ENCODE measurements at places on chromosomes 6 and 20.
A peak's percentile ranks its signal among the peaks of the same experiment; 100 is the strongest.

GRCh38 chr6:1031720-1032119 is 280.2 kb upstream of the FOXQ1 start:
- DNase-seq = no peak

GRCh38 chr6:163249651-163250101 is 164.8 kb upstream of the QKI start:
- DNase-seq = no peak

DNA sequence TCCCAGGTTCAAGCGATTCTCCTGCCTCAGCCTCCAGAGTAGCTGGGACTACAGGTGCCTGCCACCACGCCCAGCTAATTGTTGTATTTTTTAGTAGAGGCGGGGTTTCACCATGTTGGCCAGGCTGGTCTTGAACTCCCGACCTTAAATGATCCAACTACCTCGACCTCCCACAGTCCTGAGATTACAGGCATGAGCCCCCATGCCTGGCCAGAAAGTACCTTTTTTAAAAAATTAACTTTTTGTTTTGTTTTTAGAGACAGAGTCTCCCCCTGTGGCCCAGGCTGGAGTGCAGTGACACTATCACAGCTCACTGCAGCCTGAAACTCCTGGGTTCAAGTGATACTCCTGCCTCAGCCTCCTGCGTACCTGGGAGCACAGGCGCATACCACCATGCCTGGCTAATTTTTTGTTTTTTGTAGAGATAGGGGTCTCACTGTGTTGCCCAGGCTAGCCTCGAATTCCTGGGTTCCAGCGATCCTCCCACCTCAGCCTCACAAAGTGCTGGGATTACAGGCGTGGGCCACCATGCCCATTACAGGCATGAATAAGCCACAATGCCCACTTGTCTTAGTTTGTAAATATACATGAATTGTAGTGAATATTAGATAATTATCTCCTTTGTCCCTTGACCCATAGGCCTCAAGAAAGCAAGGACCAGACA is 17.4 kb upstream of the EEF1A1 start:
- DNase-seq = no peak

DNA sequence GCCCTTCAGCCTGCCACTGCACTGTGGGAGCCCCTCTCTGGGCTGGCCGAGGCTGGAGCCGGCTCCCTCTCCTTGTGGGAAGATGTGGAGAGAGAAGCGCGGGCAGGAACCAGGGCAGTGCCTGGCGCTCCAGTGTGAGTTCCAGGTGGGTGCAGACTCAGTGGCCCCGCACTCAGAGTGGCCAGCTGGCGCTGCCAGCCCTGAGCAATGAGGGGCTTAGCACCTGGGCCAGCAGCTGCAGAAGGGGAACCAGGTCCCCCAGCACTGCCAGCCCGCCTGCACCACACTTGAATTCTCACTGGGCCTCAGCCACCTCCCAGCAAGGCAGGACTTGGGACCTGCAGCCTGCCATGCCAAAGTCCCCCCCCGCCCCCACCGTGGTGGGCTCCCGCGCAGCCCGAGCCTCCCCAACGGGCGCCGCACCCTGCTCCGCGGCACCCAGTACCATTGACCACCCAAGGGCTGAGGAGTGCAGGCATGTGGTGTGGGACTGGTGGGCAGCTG is 205.9 kb downstream of the CLVS2 start:
- no peak for DNase-seq

GRCh38 chr20:52382933-52383332 is 191.4 kb upstream of the ZFP64 start:
- no peak for DNase-seq

DNA sequence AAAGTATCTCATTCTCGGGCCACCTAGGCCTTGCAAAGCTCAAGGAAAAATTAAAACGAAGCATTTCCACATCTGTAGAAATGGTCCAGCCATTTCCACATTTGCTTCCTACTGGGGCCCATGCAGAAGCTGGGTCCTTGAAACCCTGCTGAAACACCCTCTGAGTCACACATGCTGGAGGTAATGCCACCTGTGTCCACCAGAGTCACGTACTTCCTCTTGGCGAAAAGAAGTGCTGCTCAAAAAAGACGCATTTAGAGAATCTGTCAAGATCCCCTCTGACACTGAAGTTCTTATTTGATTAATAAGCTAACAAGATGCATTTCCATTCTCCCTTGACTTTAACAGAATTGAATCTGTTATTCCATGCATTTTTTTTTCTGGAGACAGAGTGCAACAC is 423.2 kb downstream of the PREX1 start:
- DNase-seq = no peak

GRCh38 chr20:37395410-37395797 is 49.5 kb downstream of the SRC start:
- DNase-seq = no peak

- DNase-seq = no peak
Measured at GRCh38 chr6:11467364-11467763, 70.2 kb upstream of the TMEM170B start.

- no peak for DNase-seq
Measured at GRCh38 chr6:137133122-137133521, 40.3 kb downstream of the IL22RA2 start.

- DNase-seq = no peak
Measured at GRCh38 chr6:91824331-91824730, 1237.5 kb upstream of the MAP3K7 start.

- DNase-seq = no peak
Measured at GRCh38 chr6:66186756-66187155, 479.7 kb upstream of the EYS start.

DNA sequence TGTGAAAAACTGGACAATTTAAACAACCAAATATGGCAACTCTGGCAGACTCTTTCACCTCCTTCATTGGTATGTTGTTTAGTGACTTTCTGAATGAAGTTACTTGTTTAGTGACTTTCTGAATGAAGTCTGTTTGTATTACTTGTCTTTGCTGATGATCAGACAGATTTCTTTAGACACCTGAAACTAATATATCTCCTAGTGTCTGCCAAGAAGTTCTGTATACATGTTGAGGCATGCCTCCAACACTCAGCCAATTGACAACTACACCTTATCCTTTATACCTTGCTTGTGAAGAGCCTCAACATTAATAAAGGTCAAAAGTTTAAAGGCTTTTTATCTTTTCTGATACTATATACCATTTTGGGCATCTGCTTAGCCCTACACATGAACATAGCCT is 725.4 kb upstream of the EPHA7 start:
- no peak for DNase-seq

DNA sequence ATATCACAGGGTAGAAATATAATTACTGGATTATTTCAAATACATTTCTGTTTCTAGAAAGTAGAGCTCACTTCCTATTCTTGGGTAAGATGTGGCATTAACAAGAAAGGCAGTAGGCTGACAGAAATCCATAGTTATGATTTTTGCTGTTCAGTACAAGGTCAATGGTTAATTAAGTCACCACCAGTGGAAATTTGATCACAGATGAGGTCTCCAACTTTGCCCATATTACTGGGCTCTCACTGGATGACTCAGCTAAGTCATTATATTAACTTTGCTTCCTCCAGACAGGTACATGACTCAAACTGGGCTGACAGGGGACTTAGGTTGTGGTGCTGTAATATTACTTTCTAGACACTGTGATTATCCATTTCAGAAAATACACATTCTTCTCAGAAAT is 212.4 kb downstream of the GRIK2 start:
- no peak for DNase-seq

DNA sequence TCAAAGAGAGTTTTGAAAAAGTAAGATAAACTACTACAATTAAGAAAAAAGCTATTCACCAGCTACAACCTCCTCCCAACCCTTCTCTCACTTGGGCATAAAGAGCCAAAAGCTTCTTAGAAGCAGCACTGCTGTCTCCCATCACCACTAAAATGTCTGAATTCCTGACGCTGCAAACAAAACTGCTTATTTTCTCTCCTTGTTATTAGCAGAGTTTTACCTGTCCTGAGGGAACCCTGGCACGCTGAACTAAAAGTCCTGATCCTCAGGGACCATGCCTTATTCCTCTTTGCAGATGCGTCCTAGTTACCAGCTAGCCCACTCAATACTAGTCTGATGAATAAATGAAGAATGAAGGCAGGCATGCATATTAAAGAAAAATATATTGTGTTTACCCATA is 1.1 kb downstream of the HACE1 start:
- no peak for DNase-seq

DNA sequence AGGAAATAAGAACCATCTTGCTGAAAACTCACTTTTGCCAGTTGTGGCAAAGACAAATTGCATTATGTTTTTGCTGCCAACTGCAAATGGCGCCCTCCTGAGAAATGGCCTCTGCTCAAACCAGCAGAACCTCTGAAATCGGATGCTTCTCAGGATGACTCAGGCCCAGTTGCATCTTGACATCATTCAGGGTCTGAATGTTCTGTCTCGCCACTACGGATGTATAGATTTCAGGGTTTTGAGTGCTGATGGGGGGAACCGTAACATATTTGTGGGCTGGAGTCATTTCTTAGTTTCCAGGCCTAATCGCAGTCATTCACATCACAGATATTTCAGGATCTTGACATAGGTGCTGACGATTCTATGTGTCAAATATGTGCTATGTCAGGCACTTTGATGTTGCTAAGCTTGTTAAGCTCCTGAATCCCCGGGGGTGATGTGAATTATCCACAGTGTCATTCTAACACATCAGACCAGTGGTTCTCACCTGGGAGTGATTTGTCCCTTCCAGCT is 207.1 kb downstream of the NFATC2 start:
- DNase-seq = no peak

DNA sequence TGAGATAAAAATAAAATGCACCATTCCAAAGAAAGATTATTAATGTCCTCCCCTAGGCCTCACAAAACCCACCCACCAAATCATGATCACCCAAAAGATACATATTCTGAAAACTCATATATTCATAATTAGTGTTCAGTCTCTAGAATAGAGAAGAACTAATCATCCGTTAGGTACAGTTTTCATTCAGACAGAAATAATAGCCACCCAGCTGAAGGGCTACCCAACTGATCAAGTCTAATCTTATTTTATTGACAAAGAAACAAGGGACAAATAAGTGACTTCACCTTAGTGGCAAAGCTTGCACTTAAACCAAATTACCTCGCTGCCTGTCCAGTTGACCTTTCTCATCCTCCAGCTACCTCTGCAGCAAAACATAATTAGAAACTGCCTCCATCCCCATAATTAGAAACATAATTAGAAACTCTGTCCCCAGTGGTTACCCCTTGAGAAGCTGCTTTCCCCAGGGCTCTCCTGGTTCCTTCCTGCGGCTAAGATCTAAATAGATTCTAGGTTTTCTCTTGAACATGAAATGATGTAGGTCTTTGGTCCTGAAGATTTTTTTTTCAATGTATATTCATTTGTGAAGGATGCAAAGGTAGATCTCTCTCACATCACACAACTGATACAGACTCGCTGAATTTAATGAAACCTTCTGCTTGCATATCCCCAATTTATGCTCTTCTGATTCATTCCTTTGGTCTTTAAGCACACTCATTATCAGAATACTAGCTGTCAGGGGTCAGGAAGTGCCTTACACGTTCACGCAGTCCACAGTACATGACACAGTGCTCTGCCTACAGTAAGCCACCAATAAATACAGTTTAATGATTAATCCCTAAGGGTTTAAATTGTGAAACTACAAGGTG is 46.3 kb downstream of the HBS1L start:
- DNase-seq = no peak

- no peak for DNase-seq
Measured at GRCh38 chr6:31933537-31933936, 6.0 kb downstream of the C2 start.

GRCh38 chr6:125868252-125868651 is 77.5 kb downstream of the NCOA7 start:
- DNase-seq = no peak

GRCh38 chr20:34798871-34799270 is 26.6 kb downstream of the NCOA6 start:
- no peak for DNase-seq

DNA sequence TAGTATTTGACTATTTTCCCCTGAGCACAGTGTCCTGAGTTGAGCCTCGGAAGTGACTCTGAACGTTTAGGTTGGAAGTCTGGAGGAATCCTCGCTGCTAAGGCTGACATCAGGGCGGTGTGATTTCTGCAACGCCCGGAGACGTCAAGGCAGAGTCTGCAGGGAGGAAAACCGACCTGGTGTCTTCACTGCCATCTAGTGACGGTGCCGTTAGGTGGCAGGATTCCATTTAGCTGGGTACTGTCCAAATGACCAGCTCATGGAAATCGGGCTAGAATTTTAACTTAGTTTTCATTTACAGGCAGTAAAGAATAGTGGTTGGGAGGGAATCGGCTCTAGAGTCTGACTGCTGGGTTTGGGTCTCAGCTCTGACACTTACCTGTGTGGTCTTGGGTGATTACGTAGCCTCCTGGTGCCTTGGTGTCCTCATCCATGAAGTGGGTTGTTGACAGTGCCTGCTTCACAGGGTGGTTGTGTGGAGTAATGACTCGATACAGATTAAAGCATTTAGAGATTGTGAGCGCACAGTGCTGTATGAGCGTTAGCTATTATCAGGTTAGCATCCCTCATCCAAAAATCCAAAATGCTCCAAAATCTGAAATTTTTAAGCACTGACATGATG is 35.0 kb downstream of the FOXF2 start:
- DNase-seq = no peak

GRCh38 chr6:78693835-78694234 is 173.5 kb upstream of the IRAK1BP1 start:
- no peak for DNase-seq

- DNase-seq = no peak
Measured at GRCh38 chr20:13059398-13060136, 50.8 kb downstream of the SPTLC3 start.

DNA sequence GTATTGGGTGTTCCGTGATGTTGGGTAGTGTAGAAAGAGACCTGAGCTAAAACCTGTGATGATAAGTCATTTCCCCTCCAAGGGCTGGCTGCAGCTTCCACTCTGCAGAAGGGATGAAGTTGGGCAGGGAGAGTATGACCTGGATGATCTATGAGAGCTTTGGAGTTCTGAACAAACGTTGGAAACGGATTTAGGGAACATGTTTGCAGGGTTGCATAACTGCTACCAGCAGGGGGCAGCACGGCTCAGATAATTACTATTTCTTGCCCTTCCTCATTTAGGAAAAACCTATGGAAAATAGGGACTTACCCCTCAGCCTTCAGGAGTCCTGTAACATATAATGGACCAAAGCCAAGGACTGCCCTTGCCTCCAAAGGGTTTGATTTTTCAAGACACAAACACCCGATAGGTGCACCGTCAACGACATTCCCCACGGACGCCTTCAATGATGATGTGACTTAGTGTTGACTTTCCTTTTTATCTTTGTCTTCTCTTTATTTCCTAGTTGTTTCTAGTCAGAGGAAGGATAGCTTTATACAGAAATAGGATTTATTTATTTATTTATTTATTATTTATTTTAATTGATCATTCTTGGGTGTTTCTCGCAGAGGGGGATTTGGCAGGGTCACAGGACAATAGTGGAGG is 164.9 kb upstream of the SASH1 start:
- peak; percentile 76 for DNase-seq
